ENCODE measurements at places on chromosomes 7 and 10.

GRCh38 chr7:26587536-26587935 is 276.9 kb downstream of the SKAP2 start:
- DNase-seq, result no peak

DNA sequence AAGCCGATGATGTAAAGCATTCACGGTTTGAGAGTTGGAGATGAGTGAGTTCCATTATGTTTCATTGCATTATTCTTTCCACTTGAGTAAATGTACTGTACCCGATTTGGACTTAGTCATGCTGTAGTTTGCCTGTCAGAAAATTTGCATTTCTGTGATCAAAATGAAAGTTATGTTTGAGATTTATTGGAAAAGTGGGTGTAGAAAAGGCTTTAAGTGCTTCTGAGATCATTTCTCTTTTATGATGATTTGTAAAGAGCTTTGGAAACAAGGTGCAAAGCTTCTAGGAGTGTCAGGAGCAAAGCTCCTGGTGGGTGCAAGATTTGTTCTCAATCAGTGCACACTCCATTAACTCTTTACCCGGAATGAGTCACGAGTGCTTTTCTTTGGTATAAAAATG is 204.1 kb upstream of the POM121L12 start:
- DNase-seq, result no peak

GRCh38 chr7:21616091-21616490 is 73.3 kb downstream of the DNAH11 start:
- DNase-seq, result peak; percentile 10

- DNase-seq, result no peak
Measured at GRCh38 chr10:100043344-100043743, 33.6 kb upstream of the DNMBP start.

- DNase-seq, result peak; percentile 77
Measured at GRCh38 chr7:34320926-34321661, 336.9 kb upstream of the NPSR1 start.

GRCh38 chr7:115822801-115823200 is 207.8 kb downstream of the TFEC start:
- DNase-seq, result no peak

- DNase-seq, result no peak
Measured at GRCh38 chr7:142231716-142232115, 26.1 kb downstream of the PRSS58 start.

GRCh38 chr7:131620673-131621609 is 64.5 kb upstream of the PODXL start:
- no peak for DNase-seq

GRCh38 chr7:98701372-98701771 is 84.3 kb downstream of the NPTX2 start:
- no peak for DNase-seq

DNA sequence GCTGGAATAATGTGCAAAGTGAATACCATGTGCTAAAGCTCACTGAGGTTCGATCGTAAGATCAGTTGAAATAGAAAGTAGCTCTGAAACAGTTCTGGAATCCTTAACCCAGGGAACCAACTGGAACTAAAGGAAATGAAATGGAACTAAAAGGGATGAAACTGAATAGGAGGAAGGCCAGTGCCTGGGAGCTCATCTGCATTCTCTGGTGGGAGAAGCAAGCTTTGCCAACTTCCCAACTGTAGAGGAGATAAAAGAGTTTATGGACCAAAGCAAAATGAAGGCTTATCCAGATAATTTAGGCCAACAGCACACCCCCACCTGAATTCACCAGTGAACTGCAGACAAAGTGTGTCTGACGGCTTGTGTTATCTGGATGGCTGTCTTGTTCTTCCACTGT is 188.6 kb upstream of the HABP2 start:
- no peak for DNase-seq

DNA sequence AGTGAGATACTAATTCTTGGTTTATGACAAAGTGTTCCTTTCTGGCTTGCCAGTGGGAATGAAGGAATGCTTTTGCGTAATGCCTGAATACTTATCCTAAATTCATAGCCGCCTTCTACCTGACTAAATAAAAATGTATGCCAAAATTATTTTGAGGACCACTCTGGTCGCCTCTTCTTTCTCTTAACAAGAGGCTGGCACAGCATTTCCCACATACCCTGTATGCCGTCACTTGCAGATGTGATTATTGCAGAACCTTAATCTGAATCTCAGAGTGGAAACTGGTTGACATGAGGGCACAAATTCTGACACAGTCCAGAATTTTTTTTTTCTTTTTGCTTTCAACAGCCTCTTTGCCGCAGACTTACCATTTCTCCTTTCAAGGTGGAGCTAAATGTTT is 124.6 kb upstream of the GLCCI1 start:
- DNase-seq, result no peak

DNA sequence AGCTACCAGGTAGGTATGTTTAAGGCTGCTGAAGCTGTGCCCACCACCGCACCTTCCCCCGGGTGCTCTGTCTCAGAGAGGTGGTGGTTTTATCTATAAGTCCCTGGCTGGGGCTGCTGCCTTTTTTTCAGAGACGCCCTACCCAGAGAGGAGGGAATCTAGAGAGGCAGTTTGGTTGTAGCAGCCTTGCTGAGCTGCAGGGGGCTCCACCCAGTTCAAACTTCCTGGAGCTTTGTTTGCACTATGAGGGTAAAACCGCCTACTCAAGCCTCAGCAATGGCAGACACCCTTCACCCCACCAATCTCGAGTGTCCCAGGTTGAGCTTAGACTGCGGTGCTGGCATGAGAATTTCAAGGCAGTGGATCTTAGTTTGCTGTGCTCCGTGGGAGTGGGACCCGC is 43.6 kb upstream of the CYP2C18 start:
- DNase-seq, result no peak

GRCh38 chr10:100749309-100750217 is 4.2 kb downstream of the PAX2 start:
- DNase-seq, result no peak

- no peak for DNase-seq
Measured at GRCh38 chr10:129796710-129797420, 167.2 kb downstream of the EBF3 start.

- no peak for DNase-seq
Measured at GRCh38 chr10:96400465-96400864, 41.7 kb upstream of the OPALIN start.

GRCh38 chr10:76089556-76090180 is 658.2 kb downstream of the LRMDA start:
- no peak for DNase-seq

DNA sequence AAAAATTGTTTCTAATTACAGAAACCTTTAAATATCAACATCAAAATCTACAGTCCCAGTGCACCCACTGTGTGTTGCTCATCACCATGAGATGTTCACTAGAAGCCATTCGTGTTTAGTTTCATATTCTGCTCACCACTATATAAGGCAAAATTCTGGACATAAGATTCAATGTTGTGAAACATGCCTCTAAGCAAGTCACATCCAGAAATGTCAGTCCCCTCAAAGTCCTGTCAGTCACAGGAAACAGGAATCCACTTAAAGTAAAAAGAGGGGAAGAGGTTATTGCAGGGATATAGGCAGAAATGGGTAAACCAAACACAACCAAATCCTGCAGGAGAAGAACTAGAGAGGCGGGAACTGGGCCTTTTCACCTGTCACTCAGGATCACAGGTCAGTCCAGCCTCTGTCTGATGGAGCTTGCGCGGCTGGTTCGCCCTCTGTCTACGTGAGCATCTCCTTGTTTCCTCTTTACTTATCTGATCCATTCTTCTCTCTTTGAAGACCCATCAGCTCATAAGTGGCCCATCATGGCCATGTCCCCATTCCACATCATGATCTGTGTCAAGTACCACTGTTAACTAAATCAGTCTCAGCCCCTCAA is 58.4 kb downstream of the MYPN start:
- no peak for DNase-seq

- no peak for DNase-seq
Measured at GRCh38 chr10:34018129-34018528, 683.7 kb upstream of the NRP1 start.

DNA sequence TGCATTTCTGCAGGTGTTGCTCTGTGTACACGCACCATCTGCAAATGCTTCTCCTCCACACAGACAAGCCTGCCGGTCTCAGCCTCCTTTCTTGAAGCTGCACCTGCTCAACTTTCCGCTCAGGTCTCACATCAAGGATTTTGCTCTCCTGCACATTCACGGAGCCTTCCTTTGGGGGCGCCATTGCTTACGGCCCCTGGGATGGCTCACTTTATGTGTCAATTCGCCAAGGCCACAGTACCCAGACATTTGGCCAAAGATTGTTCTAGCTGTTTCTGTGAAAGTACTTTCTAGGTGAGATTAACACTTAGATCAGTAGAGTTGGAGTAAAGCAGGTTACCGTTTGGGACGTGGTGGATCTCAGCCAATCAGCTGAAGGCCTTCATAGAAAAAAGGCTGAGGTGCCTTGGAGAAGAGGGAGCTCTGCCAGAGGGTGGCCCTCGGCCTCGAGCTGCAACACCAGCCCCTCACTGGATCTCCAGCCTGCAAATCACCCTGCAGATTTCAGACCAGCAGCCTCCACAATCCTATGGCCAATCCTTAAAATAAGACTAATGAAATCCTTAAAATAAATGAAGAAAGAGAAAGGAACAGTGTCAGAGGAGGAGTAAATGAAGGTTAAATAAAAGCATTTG is 39.9 kb upstream of the PPP2R2D start:
- no peak for DNase-seq

GRCh38 chr7:157851501-157852067 is 514.8 kb downstream of the DNAJB6 start:
- no peak for DNase-seq

- DNase-seq, result no peak
Measured at GRCh38 chr10:48940372-48940771, 732 bp upstream of the LRRC18 start.

- DNase-seq, result no peak
Measured at GRCh38 chr7:124124201-124124600, 91.3 kb upstream of the TMEM229A start.

- DNase-seq, result no peak
Measured at GRCh38 chr10:23381298-23382040, 36.9 kb upstream of the C10orf67 start.

DNA sequence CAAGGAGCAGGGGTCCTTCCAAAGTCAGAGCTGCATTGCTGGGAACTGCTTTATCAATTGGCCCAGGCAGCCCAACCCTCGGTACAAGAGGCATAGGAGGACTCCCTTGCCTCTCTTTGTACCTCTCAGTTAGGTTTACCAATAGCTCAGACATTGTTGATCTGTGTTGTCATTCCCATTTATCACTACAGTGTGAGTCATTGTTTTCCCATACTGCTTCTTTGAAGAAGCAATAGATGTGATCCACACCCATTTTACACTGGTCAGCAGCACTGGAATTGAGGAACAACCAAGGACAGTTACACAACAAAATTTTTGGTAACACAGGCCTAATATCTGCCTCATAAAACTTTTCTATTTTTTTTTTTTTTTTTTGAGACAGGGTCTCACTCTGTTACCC is 307.2 kb downstream of the SNX13 start:
- peak; percentile 71 for DNase-seq

DNA sequence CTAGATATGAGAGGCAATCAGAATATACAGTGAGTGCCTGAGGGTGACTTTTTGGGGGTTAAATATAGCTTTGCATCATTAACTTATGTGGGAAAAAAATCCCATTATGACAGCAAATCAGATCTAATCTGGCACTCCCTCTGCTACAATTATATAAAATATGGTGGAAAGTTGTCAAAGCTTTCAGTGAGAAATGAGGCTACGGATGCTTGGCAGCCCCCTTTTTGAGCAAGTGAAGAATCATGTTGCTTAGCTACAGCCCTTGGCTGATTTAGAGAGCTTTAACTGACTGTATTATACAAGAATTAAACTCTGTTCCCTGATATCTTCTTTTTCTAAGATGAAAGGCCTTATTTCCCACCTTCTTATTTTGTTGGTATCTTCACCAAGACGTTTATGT is 57.4 kb downstream of the GPR158 start:
- DNase-seq, result no peak

- DNase-seq, result no peak
Measured at GRCh38 chr7:109545686-109546085, 976.0 kb downstream of the DNAJB9 start.

GRCh38 chr10:127154831-127155620 is 41.4 kb downstream of the INSYN2A start:
- peak; percentile 69 for DNase-seq

DNA sequence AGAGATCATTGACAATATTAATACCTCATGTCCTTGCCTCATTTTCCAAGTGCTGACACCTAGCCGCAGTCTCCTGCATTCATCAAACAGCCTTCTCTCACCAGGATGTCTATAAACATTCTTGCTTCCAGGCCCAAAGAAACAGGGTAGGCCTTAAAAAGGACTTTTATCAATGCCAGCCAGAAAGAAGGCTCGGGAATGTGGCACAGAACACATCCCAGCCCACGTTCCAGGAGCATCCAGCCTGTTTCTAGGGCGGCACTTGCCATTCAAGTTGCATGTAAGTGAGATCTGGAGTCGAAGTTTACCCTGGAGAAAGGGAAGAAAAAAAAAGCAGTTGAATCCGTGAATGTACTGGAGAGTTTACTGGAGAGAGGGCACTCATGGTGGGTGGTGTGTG is 1083.1 kb downstream of the KCNMA1 start:
- no peak for DNase-seq
